ENCODE measurements at places on chromosomes 12 and 14.

- no peak for DNase-seq
These were observed 333.7 kb downstream of the DAD1 start for GRCh38 chr14:22255017-22255950.

GRCh38 chr14:78674820-78675219 is 504.6 kb downstream of the NRXN3 start:
- DNase-seq: no peak

- no peak for DNase-seq
These were observed 285.0 kb upstream of the RTL1 start for GRCh38 chr14:101188571-101188915.

DNA sequence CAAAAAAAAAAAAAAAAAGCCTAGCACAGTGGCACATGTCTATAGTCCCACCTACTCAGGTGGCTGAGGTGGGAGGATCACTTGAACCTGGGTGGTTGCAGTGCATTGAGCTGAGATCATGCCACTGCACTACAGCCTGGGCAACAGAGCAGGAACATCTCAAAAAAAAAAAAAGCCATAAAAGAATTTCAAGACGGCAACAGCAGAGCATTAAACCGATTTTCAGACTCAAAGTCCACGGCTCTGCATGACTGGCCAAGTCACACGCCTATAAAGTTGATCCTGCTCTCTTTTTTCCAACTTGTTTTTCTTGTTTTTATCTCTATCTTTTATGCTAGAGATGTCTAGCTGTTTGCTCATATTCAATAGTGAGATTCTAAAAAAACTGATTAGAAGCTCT is 45.3 kb downstream of the FBXO34 start:
- no peak for DNase-seq

DNA sequence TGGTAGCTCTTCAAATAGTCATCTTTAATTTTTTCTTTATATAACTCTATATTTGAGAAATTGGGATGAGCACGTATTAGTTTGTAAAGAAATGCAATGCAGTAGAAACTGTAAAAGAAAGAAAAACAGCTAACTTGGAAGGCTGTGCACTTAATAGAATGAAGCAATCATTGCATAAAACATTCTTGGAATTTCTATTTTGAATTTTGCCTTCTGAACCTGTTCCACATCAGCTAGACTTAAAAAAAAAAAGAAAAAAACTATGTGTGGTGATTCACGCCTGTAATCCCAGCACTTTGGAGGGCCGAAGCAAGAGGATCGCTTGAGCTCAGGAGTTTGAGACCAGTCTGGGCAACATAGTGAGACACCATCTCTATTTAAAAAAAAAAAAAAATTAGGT is 29.4 kb downstream of the SCN8A start:
- no peak for DNase-seq

DNA sequence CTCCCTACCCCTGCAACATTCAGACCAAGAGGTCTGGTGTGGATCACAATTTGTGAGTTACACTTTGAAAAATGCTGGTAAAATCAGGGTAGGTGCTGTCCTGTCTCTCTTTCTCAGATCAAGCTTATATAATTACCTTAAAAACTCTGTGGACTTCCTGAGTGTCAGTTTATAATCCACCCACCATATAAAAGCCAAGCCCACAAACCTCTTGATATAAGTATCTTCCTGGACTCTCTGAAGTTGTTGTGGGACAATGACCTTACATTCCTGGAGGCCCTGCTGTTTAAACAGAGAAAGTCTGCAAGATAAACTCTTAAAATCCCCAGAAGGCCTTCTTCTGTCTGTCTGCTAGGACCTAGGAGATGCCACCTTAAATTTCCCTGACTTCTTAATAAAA is 11.4 kb upstream of the KTN1 start:
- no peak for DNase-seq

- no peak for DNase-seq
These were observed 44.0 kb downstream of the SMUG1 start for GRCh38 chr12:54144738-54145137.

- no peak for DNase-seq
These were observed 720.9 kb upstream of the TBX3 start for GRCh38 chr12:115404761-115405470.

GRCh38 chr14:74954232-74954946 is 1.0 kb downstream of the PGF start:
- DNase-seq: no peak

DNA sequence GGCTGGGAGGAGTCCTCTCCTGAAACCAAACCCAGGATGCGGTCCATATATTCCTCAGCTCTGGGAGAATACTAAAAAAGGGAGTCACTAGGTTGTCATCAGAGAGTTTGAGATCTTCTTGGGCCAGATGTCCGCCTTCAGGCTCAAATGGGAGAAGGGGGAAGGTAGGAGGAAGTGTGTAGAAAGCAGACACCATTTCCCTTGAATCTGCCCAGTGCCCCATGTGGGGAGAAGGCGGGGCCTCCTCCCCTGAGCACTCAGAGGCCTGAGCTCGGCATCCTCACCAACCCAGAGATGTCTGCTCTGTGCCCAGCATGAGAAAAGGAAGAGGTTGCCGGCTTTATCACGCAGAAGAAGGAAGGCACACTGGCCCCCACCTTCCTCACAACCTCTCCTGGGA is 37.3 kb downstream of the LTBP2 start:
- DNase-seq: no peak

GRCh38 chr14:99633141-99633540 is 11.8 kb upstream of the HHIPL1 start:
- no peak for DNase-seq

DNA sequence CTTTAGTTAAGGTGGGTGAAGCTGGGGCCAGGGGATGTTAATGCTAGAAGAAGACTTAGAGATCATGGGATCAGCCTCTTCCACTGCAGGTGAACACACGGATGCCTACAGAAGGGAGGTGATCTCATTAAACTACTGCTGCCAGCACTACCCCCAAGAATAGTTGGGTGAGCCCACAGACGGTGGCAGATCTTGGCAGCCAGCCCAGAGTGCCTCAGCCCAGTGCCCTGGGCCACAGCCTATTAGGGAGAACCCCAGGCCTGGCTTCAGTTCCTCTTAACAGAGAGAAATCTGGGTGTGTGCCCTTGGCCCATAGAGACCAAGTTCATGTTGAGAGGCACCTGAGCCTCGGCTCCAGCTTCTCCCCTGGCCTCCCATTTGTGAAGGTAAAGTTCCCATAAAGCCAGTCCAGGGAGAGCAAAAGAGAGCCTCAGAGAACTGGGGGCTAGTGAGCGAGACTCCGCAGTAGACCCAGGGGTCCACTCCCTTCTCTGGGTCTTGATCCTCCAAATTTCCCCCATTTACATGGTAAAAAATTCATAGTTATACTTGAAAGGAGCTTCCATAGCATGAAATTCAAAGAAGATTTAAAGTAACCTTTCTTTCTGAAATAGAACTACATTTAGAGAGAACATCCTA is 125.0 kb upstream of the CCND2 start:
- no peak for DNase-seq

DNA sequence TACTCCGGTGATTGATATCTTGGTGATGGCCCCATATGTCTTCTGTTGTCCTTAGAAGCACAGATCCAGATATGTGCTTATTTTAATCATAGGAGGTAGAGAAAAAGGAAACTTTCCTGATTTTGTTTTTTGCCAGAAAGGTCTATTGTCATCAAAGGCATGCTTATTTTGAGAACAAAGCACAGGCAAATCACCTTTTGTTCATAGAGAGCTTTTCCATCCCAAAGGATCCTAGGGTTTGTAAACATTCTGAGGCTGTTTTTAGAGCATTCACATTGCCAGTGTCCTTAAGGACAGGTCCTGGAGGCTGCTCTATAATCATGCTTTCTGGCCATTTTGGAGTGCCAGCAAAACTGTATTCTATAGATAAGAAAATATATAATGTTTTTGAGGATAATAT is 148.5 kb upstream of the SEL1L start:
- DNase-seq: no peak

DNA sequence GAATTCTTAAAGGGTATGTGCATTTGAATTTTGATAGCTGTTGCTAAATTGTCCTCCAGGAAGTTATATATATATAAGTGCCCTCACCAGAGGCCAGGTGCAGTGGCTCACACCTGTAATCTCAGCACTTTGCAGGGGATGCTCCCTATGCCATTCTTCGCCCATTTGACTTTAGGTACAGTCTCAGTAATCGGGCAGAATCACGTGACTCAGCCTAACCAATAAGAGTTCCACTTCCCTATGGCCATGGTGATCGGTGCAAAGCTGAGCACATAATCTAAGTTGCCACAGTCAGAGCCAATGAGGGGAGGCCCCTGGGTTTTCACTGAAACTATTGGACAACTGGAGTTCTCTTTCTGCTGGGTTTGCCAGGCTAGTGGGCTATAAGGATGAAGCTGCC is 274.6 kb upstream of the TBX3 start:
- no peak for DNase-seq

DNA sequence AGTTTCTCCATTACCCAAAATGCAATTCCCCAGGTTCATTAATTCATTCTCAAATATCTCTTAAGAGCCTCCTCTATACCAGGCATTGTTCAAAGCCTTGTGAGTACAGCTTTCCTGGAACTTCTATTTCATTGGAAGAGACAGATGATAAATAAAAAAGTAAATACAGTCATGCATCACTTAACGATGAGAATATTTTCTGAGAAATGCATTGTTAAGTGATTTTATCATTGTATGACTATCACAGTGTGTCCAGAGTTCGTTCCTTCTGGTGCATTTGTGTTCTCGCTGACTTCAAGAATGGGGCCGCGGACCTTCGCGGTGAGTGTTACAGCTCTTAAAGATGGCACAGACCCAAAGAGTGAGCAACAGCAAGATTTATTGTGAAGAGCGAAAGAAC is 66.0 kb downstream of the ANO4 start:
- DNase-seq: no peak

GRCh38 chr12:93183940-93184671 is 193.6 kb upstream of the NUDT4 start:
- no peak for DNase-seq

All from stimulated activated CD8-positive, alpha-beta memory T cell treated with anti-CD3 and anti-CD28 coated beads, Interleukin-15, amount 100 ng/mL, for 24 hours (primary cell).